ENCODE measurements at places on chromosomes 1 and 21.
A peak's percentile ranks its signal among the peaks of the same experiment; 100 is the strongest.

GRCh38 chr1:50808296-50808695, 151.8 kb downstream of the FAF1 start:
- DNase-seq: no peak

GRCh38 chr1:199954699-199955098, 72.8 kb upstream of the NR5A2 start:
- DNase-seq: no peak

GRCh38 chr1:151975311-151976014, 18.2 kb downstream of the S100A10 start:
- DNase-seq: no peak

- DNase-seq: no peak
Measured at GRCh38 chr1:35570589-35571137, 2.5 kb upstream of the TFAP2E start.

- DNase-seq: peak; percentile 35
Measured at GRCh38 chr1:145918992-145919939, 749 bp upstream of the PEX11B start.

DNA sequence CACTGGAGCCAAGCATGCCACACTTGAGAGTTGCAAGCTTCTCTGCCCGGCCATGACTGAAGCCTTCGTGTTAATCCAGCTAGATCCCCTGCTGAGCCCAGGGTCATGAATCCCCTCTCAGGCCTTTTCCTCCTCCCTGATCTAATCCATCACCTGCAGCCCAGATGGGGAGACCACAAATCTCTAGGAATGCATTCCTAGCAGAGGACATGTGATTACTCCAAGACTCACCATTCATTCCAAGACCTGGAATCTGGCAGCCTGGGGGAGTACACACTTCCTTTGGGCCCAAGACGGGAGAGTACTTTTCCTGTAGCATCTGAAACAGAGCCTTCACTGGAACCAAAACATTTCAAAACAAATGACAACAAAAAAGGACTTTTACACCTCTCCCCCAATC, 269.3 kb upstream of the NFIA start:
- DNase-seq: no peak

DNA sequence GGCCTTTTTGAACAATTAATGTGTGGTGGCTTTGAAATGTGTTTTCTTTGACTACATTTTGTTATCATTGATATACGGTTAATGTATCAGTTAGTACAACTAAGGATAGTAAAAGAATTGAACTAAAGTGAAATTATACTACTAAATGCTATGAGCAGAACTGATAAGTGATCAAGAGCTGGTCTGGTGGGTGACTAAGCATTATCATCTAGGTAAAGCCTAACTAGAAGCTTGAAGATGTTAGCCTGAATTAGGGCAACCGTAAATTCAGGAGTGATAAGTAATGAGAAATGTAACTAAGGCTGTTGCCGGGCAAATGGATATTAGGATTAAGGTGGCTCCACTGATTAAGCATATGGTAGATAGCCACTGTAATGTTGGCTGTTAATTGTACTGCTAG, 16.0 kb upstream of the GCLM start:
- no peak for DNase-seq

GRCh38 chr1:37480581-37481288, 6.4 kb downstream of the ZC3H12A start:
- DNase-seq: no peak

GRCh38 chr1:95631695-95632094, 397.7 kb downstream of the RWDD3 start:
- DNase-seq: no peak

DNA sequence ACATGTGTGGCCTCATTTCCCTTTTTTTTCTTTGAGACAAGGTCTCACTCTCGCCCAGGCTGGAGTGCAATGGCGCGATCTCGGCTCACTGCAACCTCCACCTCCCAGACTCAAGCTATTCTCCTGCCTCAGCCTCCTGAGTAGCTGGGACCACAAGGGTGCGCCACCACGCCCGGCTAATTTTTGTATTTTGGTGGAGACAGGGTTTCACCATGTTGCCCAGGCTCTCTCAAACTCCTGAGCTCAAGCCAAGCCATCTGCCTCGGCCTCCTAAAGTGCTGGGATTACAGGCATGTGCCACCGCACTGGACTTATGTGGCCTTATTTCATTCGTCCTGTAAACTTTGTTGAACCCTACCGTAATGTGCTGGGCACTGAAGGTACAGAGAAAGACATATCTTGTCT, 569 bp upstream of the WARS2 start:
- DNase-seq: peak; percentile 57

DNA sequence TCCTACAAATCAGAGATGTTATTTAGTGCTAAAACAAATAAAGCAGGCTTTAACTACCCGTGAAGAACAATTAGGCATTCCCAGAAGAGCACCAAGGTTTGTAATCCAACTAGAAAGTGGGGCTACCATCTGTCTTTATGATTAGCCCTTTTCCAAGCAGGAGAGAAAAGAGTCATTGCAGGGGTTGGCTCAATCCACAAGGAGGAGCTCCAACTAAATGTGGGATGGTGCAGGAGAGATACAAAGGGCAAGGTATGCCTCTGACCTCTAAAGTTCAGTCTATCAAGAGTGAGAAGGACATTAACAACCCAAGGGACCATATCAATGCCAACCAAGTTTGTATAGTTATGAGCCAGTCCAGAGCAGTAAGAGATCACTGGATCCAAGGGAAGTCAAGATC, 382.7 kb upstream of the DUSP10 start:
- no peak for DNase-seq
